Mesenteric fat pad (tissue), 1 donor: ENCODE measurements at places on chromosomes 16 and 17. TPM values are rescaled to one million over a fixed set of nuclear protein-coding genes. Genes with fewer than 3 reads are reported as not detected.

PRSS21 gene
- not detected for total RNA-seq

LYRM9 gene
- 10.4 TPM for total RNA-seq

ENPP7 gene
- 0.26 TPM for total RNA-seq

MPP3 gene
- total RNA-seq = 22.3 TPM

CDH1 gene
- total RNA-seq = 0.55 TPM

G6PC1 gene
- total RNA-seq = not detected
